Hypothalamus (tissue), 51 donors: ENCODE measurements at places on chromosomes 4 and X.

GRCh38 chr4:131001371-131001770 is 1905.4 kb downstream of the C4orf33 start:
- no peak for DNase-seq

GRCh38 chrX:154296731-154297130 is 1.1 kb downstream of the TKTL1 start:
- DNase-seq = no peak

- DNase-seq = no peak
Observed at GRCh38 chrX:13990126-13990800, 39.4 kb downstream of the GEMIN8 start.

- DNase-seq = no peak
Observed at GRCh38 chrX:96453139-96453538, 231.5 kb upstream of the DIAPH2 start.

GRCh38 chrX:22373766-22374165 is 101.1 kb downstream of the CBLL2 start:
- no peak for DNase-seq

DNA sequence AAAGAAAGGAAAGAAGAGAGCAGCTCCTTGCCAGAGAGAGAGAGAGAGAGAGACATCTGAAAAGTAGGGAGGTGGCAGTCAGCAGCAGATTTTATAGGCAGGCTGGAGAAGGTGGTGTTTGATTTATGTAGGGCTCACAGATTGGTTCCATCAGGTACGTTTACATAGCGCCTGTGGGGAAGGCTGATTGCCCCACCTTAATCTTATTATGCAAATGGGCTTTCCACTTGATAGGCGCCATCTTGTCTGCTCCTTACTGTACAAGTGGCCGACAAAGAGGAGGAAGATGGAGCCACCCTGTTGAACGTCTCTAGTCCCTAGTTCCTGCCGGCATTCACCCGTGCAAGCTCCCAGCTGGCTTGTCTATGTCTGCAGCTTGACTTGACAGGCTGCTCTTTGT is 49.1 kb upstream of the DHRSX start:
- no peak for DNase-seq

DNA sequence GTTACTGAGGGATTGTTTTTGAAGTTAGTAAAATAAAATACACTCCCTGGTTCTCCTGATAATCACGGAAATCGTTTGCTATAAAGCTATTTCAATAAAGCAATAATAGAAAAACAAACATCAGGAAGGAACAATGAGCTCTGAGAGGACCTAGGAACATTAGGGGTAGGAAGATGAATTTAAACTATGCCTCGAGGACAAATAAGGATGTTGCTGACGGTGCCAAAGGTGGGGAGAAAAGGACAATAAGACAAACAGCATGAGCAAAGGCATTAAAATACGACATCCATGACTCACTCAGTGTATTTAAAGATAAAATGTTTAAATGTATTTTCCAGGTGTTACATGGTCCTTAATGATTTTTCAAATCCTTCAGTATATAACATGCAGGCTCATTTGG is 110.3 kb downstream of the MTNR1A start:
- DNase-seq = no peak

GRCh38 chr4:141467225-141467624 is 169.2 kb upstream of the IL15 start:
- DNase-seq = no peak

- DNase-seq = no peak
Observed at GRCh38 chrX:68699960-68700746, 52.7 kb downstream of the STARD8 start.
